NCI-H1694 treated with DMSO at 0.1 percent for 48 hours (cell line): ENCODE measurements at places on chromosomes 11 and 22.
A peak's percentile ranks its signal among the peaks of the same experiment; 100 is the strongest.

- DNase-seq, result no peak
These were observed 30.4 kb downstream of the ADAMTS15 start for GRCh38 chr11:130478881-130479280.

- DNase-seq, result no peak
These were observed 22.5 kb upstream of the RTL6 start for GRCh38 chr22:44520465-44521094.

DNA sequence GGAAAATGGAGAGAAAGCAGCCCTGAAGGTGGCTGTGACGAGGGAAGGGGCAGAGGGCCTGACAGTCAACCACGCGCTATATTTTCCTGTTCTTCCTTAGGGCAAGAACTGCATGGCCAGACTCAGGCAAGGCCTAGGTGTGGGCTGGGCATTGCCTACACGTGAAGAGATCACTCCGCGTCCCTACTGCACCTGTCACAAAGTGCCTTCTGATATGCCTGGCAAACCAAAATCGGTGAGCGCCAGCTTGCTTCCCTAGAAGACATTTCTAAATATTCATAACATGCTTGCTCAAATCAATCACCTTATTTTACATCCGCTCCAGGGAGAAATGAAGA is 6.3 kb downstream of the TMEM121B start:
- DNase-seq, result no peak

GRCh38 chr22:18024276-18024939 is at the start of gene MICAL3:
TSS of gene MICAL3 (minus strand) at chr22:18024561. CDS start at chr22:17906812, 117,749 bp downstream.
- DNase-seq, result peak; percentile 22

DNA sequence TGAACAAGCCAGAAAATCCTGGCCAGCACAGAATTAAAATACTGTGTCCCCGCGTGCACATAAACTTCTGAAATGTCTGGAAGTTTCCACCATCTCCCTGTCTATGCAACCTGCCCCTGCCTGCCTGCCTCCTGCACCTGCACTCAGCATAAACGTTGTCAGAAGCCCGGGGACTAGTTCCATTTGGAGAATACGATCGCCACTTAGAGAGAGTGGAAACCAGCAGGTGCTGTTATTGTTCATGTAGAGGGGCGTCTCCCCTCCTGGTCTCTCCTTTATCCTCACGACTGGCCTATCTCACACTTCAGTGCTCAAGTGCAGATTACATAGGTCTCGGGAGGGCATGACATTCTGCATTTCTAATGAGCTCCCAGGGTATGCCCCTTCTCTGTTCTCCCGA is 35.6 kb downstream of the MPPED1 start:
- DNase-seq, result peak; percentile 22

DNA sequence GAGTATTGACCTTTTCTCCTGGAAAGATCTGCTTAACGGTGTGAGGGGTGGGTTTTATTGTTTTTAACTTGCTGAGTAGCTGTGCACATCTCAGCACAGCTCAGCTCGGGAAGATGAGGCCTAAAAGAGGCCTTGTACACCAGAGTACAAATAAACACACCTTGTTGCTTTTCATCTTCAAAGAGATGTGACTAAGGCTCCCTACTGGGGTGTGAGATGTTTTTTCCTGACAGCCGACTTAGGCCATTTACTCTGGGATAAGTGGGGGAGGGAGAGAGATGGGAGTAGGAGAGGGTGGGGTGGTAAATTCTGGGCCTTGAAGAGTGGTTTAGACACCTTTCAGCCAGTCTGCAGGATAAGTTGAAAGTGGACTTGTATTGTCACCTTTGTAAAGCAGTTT is 2.9 kb downstream of the LDLRAD3 start:
- no peak for DNase-seq

DNA sequence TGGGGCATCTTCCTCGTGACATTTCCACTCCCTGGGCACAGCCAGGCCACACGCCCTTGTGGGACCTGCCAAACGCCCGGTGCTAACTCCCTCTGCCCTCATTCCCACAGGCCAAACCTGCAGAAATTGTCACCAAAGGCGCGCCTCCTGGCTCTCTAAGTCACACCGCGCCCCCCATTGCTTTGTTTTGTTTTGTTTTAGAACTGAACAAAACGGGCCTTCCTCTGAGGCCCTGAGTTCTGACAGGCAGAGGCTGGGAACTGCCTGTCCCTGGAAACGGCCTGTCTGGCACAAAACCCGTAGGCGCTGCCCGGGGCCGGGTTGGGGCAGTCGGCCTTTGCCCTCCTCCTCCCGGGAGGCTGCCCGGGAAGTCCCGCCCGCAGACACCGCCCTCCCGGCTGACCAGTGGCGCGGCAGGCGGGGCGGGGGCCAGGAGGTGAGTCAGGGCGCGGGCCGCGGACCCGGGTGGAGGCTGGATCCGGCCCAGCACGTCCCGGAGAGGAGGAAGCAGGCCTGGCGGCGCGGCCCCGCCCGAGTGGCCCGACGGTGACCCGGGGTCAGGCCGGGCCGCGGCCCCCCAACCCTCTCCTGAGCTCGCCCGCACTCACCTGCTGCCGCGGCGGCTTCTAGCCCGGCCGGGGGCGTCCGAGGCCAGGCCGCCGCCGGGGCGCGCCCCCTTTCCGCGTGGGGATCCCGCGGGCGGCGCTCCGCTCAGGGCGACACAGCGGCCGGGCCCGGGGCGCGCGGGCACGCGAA is 465 bp downstream of the SUN2 start:
- no peak for DNase-seq

DNA sequence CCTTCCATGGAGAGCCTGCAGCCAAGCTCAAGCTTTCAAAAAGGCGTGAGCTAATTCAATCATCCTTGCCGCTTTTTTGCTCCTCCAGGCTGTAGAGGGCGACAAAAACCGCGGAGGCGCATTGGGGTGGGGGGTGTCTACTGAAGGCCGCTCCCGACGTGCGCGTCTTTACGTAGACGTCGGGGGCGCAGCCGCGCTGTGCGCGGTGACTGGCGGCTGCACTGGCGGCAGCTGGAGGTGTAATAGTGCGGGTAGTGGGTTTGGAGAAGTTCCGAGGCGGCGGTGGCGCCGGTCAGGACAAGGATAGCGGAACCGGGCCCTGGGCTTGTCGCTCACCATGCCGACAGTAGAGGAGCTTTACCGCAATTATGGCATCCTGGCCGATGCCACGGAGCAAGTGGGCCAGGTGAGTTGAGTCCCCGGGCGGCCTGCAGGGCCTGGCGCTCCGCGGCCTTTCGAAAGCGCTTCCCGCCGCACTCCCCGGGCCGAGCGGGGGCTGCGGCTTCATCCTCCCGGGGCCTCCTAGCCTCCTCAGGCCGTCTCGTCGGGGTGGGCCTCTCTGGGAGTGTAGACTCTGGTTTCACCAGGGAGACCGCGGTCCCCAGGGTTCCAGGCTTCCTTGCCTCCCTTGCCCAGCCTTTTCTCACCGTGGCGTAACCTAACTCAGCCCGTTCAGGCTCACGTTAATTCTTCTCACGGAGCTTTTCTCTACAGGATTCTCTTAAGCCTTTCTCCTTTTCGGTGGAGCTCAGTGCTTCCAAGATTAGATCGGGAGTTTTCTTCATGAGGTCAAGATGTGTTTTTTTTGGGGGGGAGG is at the start of gene API5:
Gene API5 (plus strand): TSS at position 206 of the 817 bp plus-strand sequence. CDS start 132 bp downstream, at position 338.
- DNase-seq, result peak; percentile 90

DNA sequence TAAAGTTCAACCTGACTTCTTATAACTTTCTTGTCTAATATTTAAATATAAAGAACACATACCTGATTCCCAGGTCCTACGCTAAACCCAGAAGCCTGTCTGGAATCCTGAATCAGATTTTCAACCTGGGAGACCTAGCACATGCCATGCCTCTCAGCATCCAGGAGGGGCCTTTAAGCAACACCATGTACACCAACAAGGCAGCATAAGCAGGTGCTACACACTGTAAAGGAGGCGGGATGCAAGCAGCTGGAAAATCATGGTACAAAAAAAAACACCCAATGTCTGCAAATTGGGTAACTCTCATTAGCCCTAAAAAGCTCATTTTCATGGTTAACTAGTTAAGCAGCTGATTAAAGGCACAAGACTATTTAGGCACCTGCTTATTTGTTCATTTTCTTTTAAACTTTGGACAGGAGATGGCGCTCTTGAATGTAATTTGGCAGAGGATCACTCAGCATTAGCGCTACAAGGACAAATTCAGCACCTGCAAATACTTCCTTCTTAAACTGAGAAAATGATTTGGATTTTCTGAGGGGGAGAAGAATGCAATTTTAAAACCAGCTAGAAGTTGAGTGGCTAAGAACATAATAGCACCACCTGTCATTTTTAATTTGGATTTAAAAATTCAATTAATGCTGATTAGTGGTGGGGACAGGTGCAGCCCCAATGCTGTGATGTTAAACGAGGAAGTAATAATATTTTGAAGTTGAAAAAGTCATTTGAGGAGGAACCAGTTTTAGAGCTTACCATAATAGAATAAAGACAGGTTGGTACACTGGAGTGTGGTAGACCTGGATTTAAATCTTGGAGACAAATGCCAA is 104.0 kb downstream of the FAR1 start:
- DNase-seq, result peak; percentile 60

DNA sequence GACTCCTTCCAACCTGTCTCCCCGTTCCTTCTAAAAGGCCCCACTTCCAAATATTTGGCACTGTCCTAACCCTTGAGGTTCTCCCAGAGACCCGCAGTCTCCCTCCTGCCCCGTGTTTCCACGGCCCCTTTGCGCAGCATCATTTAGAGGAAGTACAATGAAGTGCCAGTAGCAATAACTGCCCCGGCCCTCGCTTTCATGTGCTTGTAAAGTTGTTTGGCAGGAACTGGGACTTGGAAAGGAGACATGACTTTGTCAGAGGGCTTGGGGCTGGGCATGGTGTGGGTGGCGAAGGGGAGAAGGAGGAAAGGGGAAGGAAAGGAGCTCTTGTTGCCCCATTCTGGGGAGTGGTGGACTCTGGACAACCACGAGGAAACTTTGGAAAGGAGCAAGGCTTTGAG is 2.6 kb downstream of the CD44 start:
- no peak for DNase-seq

- no peak for DNase-seq
These were observed 110.9 kb downstream of the ELP4 start for GRCh38 chr11:31620434-31620833.

DNA sequence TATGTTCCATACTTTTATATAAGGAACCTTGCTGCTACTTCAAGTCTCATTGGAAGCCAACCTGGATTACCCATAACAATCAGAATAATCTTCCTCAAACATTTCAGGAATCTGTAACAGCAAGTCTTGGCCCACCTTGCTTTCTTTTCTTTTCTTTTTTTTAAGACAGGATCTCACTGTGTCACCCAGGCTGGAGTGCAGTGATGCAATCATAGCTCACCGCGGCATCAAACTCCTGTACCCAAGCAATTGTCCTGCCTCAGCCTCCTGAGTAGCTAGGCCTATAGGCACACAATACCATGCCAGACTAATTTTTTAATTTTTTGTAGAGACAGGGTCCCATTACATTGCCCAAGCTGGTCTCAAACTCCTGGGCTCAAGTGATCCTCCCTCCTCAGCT is 29.3 kb upstream of the PRDM10 start:
- no peak for DNase-seq

GRCh38 chr11:34327804-34328631 is 29.8 kb downstream of the ABTB2 start:
- DNase-seq, result peak; percentile 47
